ENCODE measurements at places on chromosomes 13 and 19.

- DNase-seq, result no peak
These were observed at the start of gene CEACAM3 for GRCh38 chr19:41796362-41796761. CEACAM3 (plus strand) TSS chr19:41796587; CDS start chr19:41796678, 91 bp downstream.

GRCh38 chr19:46787331-46788261, 798 bp downstream of the SLC1A5 start:
- DNase-seq, result no peak

DNA sequence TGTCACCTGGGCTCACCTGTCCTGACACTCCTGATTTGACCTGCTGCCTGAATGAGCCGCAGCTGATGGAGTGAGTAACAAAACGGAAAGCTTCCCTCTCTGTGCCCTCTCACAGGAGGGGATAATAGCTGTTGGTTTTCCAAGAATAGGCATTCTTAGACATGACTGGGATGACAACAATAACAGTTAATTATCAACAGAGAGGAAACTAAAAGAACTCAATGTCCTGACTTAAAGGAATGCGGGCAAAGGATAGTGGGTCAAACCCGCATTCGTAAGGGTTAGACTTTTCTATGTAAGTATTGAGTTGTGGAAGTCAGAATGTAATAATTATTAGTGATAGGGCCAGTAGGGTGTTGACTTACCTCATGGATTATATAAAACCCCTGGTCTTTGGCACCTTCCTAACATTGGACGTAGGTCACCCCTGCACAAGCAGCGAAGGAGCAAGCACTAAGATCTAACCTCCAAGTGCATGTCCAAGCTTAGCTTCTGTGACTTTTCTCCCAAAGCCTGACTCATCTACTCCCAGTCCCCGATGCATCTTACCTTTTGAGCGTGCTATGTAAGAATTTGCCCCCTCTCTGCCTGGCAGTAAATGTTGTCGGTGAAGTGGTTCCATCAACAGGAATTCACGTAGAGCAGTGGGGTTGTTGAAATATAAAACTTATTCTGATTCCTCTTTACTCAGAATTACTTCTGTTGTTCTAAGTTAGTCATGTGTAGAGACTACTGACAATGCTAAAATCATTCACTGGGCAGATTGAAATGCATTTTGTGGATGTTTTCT, 442.3 kb downstream of the FGF9 start:
- no peak for DNase-seq

GRCh38 chr13:40651866-40652587, 14.4 kb downstream of the FOXO1 start:
- no peak for DNase-seq

- DNase-seq, result no peak
These were observed 54.0 kb upstream of the F7 start for GRCh38 chr13:113051641-113052040.

DNA sequence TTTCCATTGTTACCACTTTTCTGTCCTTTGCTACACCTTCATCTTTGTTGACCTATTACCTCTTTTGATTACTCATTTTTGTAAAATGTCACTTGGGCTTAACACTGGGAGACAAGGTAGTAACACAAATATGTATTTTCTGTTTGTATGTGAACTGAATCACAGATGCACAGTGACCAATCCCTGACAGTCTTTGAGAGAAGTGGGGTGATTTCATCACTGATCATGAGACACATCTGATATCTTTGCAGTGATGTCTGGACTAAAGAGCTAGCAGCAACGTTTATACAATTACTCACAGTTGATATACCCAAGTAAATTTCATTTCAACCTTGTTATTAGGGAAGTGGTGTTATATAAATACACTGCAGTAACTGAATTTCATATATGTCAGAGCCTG, 1397.4 kb upstream of the SPRY2 start:
- DNase-seq, result no peak

DNA sequence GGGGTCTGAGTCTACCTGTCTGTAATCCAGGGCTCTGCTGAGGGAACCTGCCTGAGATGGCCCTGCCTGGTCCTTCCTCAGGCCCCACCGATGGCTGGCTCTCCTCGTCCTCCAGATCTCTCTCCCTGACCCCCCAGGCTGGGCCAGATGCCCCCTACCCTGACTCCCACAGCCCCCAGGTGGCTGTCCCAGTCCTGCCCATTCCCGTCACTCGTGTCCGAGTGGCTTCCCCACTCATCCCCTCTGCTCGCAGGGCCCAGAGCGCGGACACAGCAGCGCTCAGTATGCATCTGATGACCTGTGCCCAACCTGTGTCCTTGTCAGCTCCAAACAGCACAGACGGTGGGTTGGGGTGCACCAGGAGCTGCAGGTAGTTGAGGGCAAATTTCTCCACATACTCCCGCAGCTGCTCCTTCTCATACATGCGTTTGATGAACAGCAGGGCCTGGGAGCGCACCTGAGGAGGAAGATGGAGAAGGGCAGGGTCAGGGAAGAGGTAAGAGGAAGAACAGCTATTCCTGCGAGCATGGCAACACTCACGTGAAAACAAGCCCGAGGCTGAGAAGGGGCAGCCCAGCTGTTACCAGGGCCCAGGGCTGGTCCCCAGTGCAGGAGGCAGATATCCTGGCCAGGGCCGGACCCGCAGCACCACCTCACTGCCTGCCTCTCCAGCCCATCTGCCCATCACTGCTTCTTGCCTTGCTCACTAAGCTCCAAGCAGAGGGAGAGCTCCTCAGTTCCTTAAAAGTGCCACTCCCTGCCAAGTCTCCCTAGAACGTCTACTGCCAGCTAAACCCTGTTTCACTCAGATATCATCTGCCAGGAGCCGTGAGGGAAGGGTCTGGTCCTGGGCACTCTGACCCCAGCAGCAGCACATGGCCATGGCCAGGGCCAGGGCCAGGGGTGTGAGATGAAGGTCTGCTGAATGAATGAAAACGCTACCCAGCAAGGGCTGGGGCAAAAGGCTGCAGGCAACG, 11.1 kb upstream of the RSPH6A start:
- no peak for DNase-seq
